ENCODE measurements at places on chromosomes 1 and 21. TPM values are rescaled to one million over a fixed set of nuclear protein-coding genes. Genes with fewer than 3 reads are reported as not detected.

- peaks cover 15% of the 10 kb centered on the region for H3K4me1 ChIP-seq
- H3K27ac ChIP-seq: no peak overlapping the region
- no peaks in the 10 kb centered on the region for H3K27me3 ChIP-seq
- H3K36me3 ChIP-seq: no peaks in the 10 kb centered on the region
- DNase-seq: no peak
Measured at GRCh38 chr1:179296356-179297104, 2.9 kb downstream of the SOAT1 start.

GRCh38 chr1:94362466-94363058 is 55.6 kb upstream of the ABCD3 start:
- H3K4me1 ChIP-seq: no peaks in the 10 kb centered on the region
- H3K27ac ChIP-seq: no peak overlapping the region
- H3K4me3 ChIP-seq: no peak overlapping the region
- H3K27me3 ChIP-seq: no peaks in the 10 kb centered on the region
- no peaks in the 10 kb centered on the region for H3K36me3 ChIP-seq
- peak; percentile 26 for DNase-seq

DNA sequence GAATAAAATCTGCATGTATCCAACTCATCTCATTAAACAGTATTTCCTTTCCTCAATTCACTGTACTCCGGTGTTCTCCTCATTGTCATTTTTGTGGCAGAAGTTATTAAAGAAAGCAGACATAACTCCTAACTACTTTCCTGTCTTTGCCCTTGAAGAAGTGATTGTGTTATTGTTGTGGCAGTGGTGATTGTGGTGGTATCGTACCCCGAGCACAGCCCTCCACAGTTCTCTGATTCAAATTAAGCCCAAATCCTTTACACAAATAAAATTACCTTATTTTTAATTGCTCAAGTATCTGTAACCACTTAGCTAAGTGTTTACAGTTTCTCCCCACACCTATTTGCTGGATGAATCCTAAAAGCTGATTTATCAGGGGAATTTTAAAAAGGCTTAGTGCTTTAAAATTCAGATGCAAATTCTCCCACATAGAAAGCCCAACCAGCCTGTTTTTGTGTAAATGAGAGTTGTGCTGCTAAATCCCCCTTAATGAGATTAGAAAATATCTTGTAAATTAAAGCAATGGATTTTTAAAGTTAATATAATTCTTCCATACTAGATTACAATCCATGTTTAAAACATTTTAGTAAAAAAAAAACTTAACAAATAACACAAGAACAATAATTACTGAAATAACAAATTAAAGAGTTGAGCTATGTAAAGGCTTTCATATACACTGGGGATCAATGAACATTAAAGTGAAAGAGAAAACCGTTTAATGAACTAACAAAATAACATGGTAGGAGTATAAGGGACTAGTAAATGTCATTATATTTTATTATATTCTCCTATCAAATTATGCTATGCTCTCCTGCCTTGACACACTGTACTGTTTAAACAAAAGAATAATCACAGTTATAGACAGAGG is 259.0 kb downstream of the NEGR1 start:
- H3K27ac ChIP-seq: no peak overlapping the region
- H3K4me1 ChIP-seq: no peaks in the 10 kb centered on the region
- H3K4me3 ChIP-seq: no peak overlapping the region
- no peak for DNase-seq

GRCh38 chr1:88179943-88180342 is 504.1 kb upstream of the PKN2 start:
- peaks cover 15% of the 10 kb centered on the region for H3K4me1 ChIP-seq
- no peak for DNase-seq
- no peak overlapping the region for H3K27ac ChIP-seq
- no peaks in the 10 kb centered on the region for H3K27me3 ChIP-seq

DNA sequence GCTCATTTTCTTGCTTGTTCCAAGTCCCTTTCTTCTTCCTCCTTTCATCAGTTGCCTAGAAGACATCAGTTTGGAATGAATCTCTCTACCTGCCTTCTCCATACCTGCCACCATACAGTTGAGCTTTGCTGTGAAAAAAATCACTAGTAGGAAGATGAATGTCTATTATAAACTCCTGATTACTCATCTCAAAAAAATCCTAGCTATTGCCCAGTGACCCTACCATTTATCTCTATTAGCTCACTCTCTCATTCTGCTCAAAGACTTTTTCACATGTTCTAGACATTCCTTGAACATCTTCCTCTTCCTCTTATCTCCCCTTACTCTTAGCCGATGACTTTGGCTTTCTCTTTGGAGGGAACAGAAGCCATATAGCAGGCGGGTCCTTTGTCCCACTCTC is 49.7 kb upstream of the HMGB4 start:
- H3K4me1 ChIP-seq: peaks cover 17% of the 10 kb centered on the region
- DNase-seq: peak; percentile 62
- no peak overlapping the region for H3K4me3 ChIP-seq
- peaks cover 5% of the 10 kb centered on the region for H3K27me3 ChIP-seq

- H3K27me3 ChIP-seq: no peaks in the 10 kb centered on the region
- H3K27ac ChIP-seq: peak overlapping the region; percentile 50
- H3K4me1 ChIP-seq: peaks cover 12% of the 10 kb centered on the region
- H3K36me3 ChIP-seq: peaks cover 9% of the 10 kb centered on the region
- DNase-seq: no peak
- H3K4me3 ChIP-seq: no peak overlapping the region
Measured at GRCh38 chr1:36342426-36343185, 19.2 kb upstream of the EVA1B start.

GRCh38 chr1:178939338-178940067 is 68.6 kb upstream of the ANGPTL1 start:
- no peak overlapping the region for H3K27ac ChIP-seq
- no peak overlapping the region for H3K4me3 ChIP-seq
- no peak for DNase-seq
- H3K27me3 ChIP-seq: no peaks in the 10 kb centered on the region
- H3K36me3 ChIP-seq: no peaks in the 10 kb centered on the region

DNA sequence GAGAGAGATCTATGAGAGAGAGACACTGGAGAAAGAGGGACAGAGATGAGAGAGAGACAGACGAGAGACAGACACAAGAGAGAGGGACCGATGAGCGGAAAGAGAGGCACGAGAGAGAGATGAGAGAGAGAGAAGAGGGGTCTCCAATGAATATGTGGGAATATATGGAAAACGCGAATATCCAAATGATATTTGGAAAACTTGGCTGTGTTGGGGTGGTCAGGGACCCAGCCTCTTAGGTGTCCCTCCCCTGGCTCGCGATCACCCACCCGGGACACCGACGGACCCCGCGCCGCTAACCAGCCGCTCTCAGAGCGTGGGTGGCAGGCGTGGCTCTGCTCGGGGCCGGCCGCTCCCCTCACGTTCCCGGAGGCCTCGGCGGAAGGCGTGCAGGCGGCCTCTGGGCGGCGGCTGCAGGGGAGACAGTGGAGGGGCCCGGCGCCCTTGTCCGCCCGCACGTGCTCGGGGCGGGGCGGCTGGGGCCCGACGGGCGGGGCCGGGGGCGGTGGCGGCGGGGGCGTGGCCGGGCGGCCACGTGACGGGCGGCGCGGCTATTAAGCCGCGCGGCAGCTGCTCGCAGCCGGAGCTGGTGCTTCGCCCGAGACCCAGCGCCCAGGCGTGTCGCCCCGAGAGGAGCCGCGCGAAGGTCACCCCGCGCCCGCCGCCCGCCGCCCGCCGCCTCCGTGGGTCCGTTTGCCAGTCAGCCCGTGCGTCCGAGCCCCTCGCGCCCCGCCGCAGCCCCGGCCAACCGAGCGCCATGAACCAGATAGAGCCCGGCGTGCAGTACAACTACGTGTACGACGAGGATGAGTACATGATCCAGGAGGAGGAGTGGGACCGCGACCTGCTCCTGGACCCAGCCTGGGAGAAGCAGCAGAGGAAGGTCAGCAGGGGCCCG is at the start of gene ACTN2:
ACTN2 (plus strand) TSS at position 583 of the 898 bp plus-strand sequence; CDS start at position 758, 175 bp downstream.
- H3K36me3 ChIP-seq: no peaks in the 10 kb centered on the region
- DNase-seq: no peak
- H3K27me3 ChIP-seq: peaks cover 19% of the 10 kb centered on the region
- H3K27ac ChIP-seq: no peak within 1 kb of the TSS

GRCh38 chr1:119550381-119550780 is 43.4 kb downstream of the HSD3B1 start:
- peaks cover 6% of the 10 kb centered on the region for H3K4me1 ChIP-seq
- no peak for DNase-seq
- no peaks in the 10 kb centered on the region for H3K36me3 ChIP-seq
- no peak overlapping the region for H3K27ac ChIP-seq
- H3K27me3 ChIP-seq: no peaks in the 10 kb centered on the region
- no peak overlapping the region for H3K4me3 ChIP-seq

- no peak for DNase-seq
- no peaks in the 10 kb centered on the region for H3K36me3 ChIP-seq
- H3K27me3 ChIP-seq: no peaks in the 10 kb centered on the region
- H3K4me1 ChIP-seq: no peaks in the 10 kb centered on the region
- H3K4me3 ChIP-seq: no peak overlapping the region
Measured at GRCh38 chr1:72568113-72568512, 285.8 kb upstream of the NEGR1 start.

DNA sequence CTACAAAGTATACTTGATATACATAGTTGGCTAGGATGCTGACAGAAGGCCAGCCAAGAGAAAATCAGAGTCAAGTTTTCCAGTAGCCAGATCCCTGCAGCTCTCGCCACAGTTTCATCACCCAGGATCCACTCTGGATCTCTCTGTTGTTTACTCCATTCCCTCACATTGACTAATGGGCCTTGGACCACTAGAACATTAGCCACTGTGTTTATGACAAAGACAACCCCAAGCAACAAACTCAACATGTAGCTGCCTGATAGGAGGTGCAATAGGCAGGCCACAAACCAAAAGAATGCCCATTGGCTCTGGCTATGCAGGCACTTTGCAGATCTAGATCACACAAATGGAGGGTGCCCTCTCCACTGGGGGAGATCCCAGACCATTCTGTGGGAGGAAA is 44.2 kb downstream of the ARHGEF11 start:
- DNase-seq: peak; percentile 21
- H3K4me1 ChIP-seq: peaks cover 7% of the 10 kb centered on the region
- no peaks in the 10 kb centered on the region for H3K36me3 ChIP-seq
- no peak overlapping the region for H3K27ac ChIP-seq
- H3K27me3 ChIP-seq: no peaks in the 10 kb centered on the region
- no peak overlapping the region for H3K4me3 ChIP-seq

GRCh38 chr1:149962736-149963135 is 26.1 kb upstream of the MTMR11 start:
- H3K27me3 ChIP-seq: no peaks in the 10 kb centered on the region
- peaks cover 41% of the 10 kb centered on the region for H3K36me3 ChIP-seq
- no peak overlapping the region for H3K27ac ChIP-seq

- no peak overlapping the region for H3K4me3 ChIP-seq
- H3K27me3 ChIP-seq: no peaks in the 10 kb centered on the region
- no peak overlapping the region for H3K27ac ChIP-seq
- H3K4me1 ChIP-seq: no peaks in the 10 kb centered on the region
- no peaks in the 10 kb centered on the region for H3K36me3 ChIP-seq
Measured at GRCh38 chr1:182652933-182653332, 31.5 kb downstream of the RGS8 start.

DNA sequence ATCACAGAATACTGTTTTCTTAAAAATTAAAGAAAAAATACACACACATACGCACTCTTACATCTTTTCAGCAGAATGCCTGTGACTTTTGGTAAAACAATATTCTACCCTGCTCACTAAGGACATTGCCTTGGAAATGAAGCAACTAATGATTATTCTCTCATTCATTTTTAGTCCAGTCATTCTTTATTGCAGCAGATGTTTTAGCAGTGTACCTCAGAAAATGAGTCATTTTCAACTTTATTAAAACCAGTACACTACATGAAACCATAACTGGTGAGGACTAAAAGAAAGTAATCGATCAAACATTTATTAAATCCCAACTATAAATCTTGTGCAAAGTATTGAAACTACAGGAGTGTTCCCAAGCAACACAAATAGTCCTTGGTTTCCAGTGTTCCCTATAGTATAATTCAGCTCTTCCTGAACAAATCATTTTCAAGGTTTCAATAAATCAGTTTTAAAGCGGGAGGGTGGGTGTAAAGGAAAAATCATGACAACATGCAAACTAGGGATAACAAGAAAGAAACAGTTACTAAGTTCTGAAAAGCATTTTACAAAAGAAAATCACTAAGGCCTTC is 114.2 kb downstream of the ADGRL4 start:
- no peak overlapping the region for H3K27ac ChIP-seq
- no peaks in the 10 kb centered on the region for H3K4me1 ChIP-seq
- H3K4me3 ChIP-seq: no peak overlapping the region
- DNase-seq: no peak
- no peaks in the 10 kb centered on the region for H3K27me3 ChIP-seq

DNA sequence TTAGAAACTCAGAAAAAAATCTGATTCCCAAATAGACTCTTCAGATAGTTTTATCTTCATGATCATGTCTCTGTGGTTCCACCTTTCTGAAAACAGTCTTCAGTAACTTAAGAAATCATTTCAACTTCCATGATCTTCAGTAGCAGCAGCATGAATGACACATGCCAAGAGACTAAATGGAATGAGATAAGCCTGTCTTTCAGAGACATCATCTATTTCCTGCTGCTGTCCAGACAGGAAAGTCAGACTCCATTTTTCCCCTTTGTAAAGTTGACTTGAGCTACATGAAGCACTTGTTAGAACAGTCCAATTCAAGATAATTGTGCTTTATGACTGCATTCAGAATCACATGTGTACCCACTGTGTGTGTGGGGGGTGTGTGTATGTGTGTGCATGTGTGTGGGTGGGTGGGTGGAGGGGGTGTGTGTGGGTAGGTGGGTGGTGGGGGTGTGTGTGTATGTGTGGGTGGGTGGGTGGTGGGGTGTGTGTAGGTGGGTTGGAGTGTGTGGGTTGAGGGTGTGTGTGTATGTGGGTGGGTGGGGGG is 58.8 kb downstream of the CLIC4 start:
- H3K4me3 ChIP-seq: no peak overlapping the region
- no peaks in the 10 kb centered on the region for H3K27me3 ChIP-seq
- peaks cover 8% of the 10 kb centered on the region for H3K36me3 ChIP-seq
- H3K4me1 ChIP-seq: peaks cover 9% of the 10 kb centered on the region
- no peak overlapping the region for H3K27ac ChIP-seq

DNA sequence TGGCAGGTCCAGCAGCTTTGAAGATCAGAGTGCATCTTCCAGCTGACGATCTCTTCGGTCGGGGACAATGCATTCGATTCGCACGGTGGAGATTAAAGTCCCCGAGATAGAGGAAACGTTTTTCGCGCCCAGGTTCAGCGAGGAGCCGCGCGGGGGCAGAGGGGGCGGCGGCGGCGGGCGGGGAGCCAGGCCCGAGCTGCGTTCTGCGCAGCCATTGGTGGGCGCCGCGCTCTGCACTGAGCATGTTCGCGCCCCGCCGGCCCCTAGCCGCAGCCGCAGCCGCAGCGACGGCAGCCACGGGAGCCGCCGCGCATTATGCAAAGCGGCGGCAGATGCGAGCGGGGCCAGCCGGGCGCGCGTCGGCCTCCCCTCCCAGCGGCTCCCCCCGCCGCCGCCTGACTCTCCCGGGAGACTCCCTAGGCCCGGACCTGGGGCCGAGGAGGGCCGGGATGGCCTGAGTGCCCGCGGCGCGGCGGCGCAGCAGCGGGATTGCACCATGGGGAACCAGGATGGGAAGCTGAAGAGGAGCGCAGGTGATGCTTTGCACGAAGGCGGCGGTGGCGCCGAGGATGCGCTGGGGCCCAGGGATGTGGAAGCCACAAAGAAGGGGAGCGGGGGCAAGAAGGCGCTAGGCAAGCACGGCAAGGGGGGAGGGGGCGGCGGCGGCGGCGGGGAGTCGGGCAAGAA is at the start of gene FMN2:
FMN2 (plus strand) TSS at position 270 of the 687 bp plus-strand sequence; CDS start at position 497, 227 bp downstream.
- no peaks in the 10 kb centered on the region for H3K27me3 ChIP-seq
- H3K4me1 ChIP-seq: peaks cover 21% of the 10 kb centered on the region
- peak within 1 kb of the TSS; percentile 57 for H3K27ac ChIP-seq
- DNase-seq: peak; percentile 39
- no peaks in the 10 kb centered on the region for H3K36me3 ChIP-seq

TBX19 gene
- 1.1 TPM for total RNA-seq

EPHB2 gene
- 7.5 TPM for total RNA-seq

AIRE gene
- not detected for total RNA-seq

SLC30A1 gene
- 35.0 TPM for total RNA-seq

FALEC gene
- 0.43 TPM for total RNA-seq

LCE6A gene
- total RNA-seq: not detected

MAP10 gene
- 2.5 TPM for total RNA-seq

OR2T11 gene
- not detected for total RNA-seq
